ENCODE measurements at places on chromosomes 11 and 22. TPM values are rescaled to one million over a fixed set of nuclear protein-coding genes. Genes with fewer than 3 reads are reported as not detected.

PGA5 gene
- not detected for total RNA-seq

IGLL1 gene
- not detected for total RNA-seq

PATE4 gene
- total RNA-seq: not detected

ZP1 gene
- 0.50 TPM for total RNA-seq

CYTH4 gene
- 0.17 TPM for total RNA-seq

BLID gene
- 1.5 TPM for total RNA-seq

ISX gene
- total RNA-seq: not detected

SCN3B gene
- total RNA-seq: not detected

OR6A2 gene
- total RNA-seq: not detected

SOX10 gene
- total RNA-seq: not detected

MMP8 gene
- not detected for total RNA-seq

CYP2D6 gene
- total RNA-seq: 0.17 TPM

RNASEH2C gene
- 76.0 TPM for total RNA-seq

ZNF280B gene
- 1.2 TPM for total RNA-seq

POU2AF3 gene
- total RNA-seq: 0.17 TPM

SERPIND1 gene
- not detected for total RNA-seq

ADAMTS8 gene
- not detected for total RNA-seq

OOSP4B gene
- not detected for total RNA-seq

NLRP10 gene
- total RNA-seq: 7.6 TPM

GAL gene
- total RNA-seq: 17.3 TPM

IL10RA gene
- total RNA-seq: not detected

SAA2 gene
- not detected for total RNA-seq

PTPN5 gene
- total RNA-seq: not detected

KCNQ1 gene
- not detected for total RNA-seq

DAGLA gene
- 2.0 TPM for total RNA-seq

COX8A gene
- 1,094 TPM for total RNA-seq

PYGM gene
- 0.30 TPM for total RNA-seq

PRRG4 gene
- not detected for total RNA-seq

AGBL2 gene
- 0.17 TPM for total RNA-seq

PRR33 gene
- not detected for total RNA-seq

CTTN gene
- 125 TPM for total RNA-seq

MOV10L1 gene
- total RNA-seq: 0.67 TPM

SPDYC gene
- total RNA-seq: not detected

CRYBA4 gene
- total RNA-seq: not detected

MS4A4E gene
- total RNA-seq: not detected

SCT gene
- not detected for total RNA-seq

CREB3L1 gene
- total RNA-seq: 37.0 TPM

BUD13 gene
- total RNA-seq: 12.0 TPM

MPZL2 gene
- not detected for total RNA-seq

ANGPTL5 gene
- not detected for total RNA-seq

LUZP2 gene
- 0.15 TPM for total RNA-seq

YPEL4 gene
- 0.45 TPM for total RNA-seq

NAALAD2 gene
- 2.2 TPM for total RNA-seq

OR51I1 gene
- total RNA-seq: not detected

OR51E2 gene
- not detected for total RNA-seq

KDELR3 gene
- 98.7 TPM for total RNA-seq

GP1BB gene
- not detected for total RNA-seq

DDT gene
- total RNA-seq: 134 TPM

VPREB1 gene
- not detected for total RNA-seq

PATE2 gene
- total RNA-seq: not detected

VSIG10L2 gene
- total RNA-seq: not detected

DDIAS gene
- 7.3 TPM for total RNA-seq

RRAS2 gene
- total RNA-seq: 83.2 TPM

CCDC87 gene
- total RNA-seq: 0.15 TPM

Measured in bronchus fibroblast of lung (primary cell).